ENCODE measurements at places on chromosomes 5 and 9.

GRCh38 chr5:76450054-76450453, 47.0 kb downstream of the IQGAP2 start:
- no peak for DNase-seq

DNA sequence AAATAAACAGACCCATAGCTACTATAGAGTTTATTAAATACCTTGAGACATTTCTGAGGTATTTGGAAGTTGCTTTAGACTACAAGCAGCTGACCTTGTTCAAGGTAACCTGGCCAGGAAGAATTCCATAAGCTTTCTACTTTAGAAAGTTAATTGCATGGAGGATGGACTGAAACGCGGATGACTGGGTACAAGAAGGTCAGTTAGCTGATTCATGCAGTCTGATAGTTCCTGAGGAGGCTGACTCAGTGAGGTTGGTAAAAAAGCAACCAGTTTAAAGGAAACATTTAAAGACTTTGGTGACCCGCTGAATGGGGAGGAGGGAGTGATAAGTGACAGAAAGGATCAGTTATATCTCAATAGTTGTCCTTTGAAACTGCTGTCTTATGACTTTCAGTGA, 670.1 kb upstream of the CDH9 start:
- DNase-seq = no peak

- DNase-seq = no peak
Measured at GRCh38 chr9:25381141-25381540, 297.1 kb downstream of the TUSC1 start.

DNA sequence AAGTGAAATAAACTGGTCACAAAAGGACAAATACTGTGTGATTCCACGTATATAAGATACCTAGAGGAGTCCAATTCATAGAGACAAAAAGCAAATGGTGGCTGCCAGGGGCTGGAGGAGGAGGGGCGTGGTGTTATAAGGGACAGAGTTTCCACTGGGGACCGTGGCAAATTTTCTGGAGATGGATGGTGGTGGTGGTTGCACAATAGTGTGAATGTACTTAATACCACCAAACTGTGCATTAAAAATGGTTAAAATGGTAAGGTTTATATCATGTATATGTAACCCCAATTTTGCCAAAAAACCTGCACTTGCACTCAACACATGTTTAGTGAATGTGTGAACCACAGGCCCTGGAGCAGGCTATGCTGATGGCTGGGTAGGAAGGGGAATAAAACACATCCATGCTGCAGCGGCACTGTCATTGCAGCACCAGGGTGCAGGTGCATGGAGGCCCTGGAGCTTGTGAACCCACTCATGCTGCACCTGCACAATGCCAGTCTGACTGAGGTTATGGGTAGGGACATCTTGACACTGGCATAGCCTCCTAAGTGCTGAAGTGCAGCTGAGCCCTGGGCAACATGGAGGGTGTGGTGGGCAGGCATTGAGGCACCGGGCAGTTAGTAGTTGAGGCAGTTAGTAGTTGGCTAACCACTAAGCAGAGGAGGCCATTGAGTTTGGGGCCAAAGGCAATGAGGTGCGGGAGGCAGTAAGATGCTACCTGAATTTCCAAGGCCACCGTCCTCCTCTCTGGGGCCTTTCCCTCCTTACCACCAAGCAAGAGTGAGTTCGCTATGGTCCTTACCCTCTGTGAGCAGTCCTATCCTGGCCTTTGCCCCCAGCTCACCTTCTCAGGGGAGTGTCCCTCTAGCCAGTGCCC, 3.5 kb upstream of the PHF2 start:
- DNase-seq = no peak

DNA sequence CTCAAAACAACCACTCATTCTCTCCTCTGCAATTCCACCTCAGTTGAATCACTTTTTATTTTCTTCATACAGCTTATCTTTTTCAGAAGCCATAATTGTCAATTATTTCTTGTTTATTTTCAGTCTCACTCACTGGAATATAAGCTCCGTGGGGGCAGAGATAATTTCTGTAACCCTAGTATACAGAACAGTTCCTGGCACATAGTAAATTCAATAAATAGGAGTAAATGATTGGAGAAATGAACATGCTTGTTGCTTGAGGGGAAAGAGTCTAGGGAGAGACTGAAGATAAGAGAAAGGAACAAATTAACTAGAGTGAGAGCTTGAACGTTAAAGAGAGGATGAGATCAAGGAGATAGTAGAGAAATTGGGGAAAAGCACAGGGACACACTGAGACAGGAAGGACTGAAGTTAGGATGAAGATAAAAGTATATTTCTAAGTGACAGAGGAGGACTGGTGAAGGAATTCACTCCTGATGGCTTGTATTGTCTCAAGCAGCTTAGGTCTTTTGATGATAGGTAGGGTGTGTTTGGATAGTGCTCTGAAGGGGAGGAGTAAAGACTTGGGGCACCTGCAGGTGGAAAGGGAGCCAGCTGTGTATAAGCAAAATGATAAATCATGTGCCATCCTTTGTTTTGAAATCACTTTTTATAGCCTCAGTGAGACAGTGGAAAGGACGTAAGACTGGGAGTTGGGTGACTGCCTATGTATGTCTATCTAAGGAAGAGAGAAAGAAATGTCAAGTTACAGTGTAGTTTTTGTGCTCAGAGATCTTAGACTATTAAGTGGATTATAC, 2.2 kb downstream of the NAA35 start:
- DNase-seq = no peak

GRCh38 chr9:135228345-135228982, 141.0 kb downstream of the OLFM1 start:
- no peak for DNase-seq

DNA sequence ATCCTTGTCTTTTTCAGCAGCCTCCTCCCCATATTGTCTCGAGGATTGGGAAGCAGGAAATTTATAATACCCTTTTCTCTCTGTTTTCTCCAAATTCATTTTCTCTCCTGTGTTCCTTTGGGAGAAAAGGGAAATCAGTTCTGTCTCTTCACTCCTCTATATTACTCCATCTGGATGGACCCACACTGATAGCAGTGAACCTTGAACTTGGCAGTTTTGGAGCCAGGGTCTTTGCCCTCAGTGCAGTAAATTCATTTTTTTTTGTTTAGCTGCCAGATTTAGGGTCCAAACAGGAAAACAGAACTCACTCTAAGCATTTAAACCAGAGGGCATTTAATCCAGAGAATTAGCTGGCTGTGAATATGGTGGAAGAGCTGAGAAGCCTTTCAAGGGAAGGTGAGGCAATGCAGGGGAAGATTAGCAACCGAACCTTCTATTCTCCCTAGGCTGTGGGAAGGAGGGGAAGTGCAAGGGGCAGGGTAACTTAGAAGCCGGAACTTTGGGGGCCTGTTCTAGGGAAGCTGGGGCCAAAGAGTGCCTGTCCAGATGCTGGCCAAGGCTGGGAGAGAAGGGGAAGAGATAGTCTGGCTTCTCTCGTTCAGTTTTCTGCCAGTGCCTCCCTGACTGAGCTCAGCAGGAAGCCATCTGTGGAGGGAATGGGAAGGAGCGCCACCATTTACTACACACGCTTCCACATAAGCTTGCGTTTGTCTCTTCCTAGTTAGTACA, 16.3 kb upstream of the NPR2 start:
- no peak for DNase-seq

- no peak for DNase-seq
Measured at GRCh38 chr9:110334183-110334582, 3.5 kb downstream of the TXNDC8 start.

DNA sequence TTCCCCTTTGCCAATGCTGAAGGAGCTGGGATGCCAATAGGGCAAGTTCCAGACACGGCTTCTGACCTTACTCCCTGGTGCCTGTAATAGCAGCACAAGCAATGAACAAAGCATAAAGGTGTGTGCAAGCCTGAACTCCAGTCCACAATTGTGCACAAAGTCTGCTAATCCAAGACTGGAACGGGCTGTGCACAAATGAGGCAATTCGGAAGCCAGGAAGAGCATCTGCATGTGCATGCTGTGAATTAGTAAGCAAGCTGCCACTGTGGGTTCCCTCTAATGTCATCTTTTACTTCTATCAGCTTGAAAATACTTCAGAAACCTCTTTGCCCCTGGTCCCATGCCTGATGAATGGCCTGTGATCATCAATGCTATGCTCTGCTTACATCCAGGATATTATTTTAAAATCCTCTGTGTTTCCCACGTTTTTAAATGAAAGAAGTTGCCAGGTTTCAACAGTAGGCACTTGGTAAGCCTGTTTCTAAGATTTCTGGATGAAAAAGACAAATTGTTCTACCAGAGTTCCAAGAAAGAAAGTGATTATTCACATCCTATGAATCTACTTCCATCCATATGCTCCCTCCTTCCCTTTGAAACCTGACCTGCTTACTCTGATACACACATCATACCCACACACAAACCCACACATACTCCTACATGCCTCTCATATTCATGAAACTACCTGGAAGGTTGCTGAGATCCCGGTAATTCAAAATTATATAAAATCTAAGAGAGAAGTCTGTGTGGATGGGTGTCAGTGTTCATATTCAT, 165.7 kb downstream of the KCTD16 start:
- DNase-seq = no peak

GRCh38 chr5:169629847-169630548, 7.1 kb upstream of the DOCK2 start:
- no peak for DNase-seq

DNA sequence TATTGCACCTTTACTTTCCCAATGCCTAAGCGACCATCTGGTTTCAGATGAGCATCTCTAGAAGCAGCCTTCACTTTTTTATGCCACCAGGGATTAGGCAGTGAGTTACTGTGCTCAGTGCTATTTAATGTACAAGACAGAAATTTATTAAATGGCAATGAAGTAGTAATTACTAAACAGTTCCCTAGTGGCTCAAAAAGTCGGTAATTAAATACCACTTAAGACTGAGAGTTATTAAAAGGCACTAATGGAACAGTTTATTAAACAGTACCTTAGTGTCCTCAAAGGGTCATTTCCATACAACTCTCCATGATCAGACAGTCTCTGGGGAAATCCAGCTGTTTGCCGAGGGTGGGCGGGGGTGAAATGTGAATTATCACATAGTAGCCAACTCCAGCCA, 42.3 kb downstream of the LHFPL2 start:
- DNase-seq = no peak

- DNase-seq = no peak
Measured at GRCh38 chr9:2015581-2016407, 647 bp downstream of the SMARCA2 start.

Measured in KG1 (cell line).